ENCODE measurements at places on chromosomes 2 and 18.
A peak's percentile ranks its signal among the peaks of the same experiment; 100 is the strongest.

DNA sequence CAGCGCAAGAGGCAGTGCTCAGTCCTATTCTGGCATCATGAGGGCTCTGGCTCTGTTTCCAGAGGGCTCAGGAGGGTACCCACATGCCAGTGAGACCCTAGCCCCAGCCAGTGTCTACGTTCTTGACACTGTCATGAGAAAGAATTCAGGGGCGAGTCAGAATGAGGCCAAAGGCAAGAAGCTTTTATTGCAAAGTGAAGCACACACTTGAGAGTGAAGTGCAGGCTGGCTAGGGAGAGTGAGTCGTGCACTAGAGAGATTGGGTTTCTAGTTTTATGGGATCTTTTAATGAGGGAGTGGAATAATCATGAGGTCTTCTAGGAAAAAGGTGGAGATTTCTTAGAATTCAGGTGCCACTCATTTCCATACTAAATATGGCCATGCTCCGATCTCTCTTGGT, 164.1 kb downstream of the DCDC2C start:
- DNase-seq, result no peak

- DNase-seq, result no peak
These were observed 89.3 kb downstream of the PLEKHM3 start for GRCh38 chr2:207935991-207936370.

DNA sequence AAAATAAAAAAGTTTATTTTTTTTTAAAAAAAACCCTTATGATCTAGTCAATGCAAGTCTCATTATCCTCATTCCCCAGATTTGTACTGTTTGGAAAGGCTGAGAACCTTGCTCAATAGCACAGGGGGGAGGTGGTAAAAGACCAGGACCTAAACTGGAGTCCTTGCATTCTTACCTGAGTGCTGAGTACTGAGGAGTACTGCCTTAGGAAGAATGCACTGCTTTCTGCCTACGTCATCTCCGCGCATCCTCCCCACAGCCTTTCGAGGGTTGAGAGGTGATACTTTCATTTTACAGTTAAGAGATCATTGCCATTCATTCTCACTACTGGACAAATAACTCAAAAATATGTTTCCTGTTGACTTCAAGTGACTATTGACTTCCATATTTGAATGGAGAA, 73.8 kb downstream of the MAP3K20 start:
- DNase-seq, result no peak

GRCh38 chr18:35466815-35467623, 30.7 kb downstream of the INO80C start:
- DNase-seq, result no peak

- DNase-seq, result no peak
These were observed 38.3 kb downstream of the NIFK start for GRCh38 chr2:121698318-121698930.

GRCh38 chr18:321865-322467, 54.1 kb upstream of the THOC1 start:
- DNase-seq, result no peak

- no peak for DNase-seq
These were observed 423.3 kb downstream of the LPIN1 start for GRCh38 chr2:12169721-12170120.

DNA sequence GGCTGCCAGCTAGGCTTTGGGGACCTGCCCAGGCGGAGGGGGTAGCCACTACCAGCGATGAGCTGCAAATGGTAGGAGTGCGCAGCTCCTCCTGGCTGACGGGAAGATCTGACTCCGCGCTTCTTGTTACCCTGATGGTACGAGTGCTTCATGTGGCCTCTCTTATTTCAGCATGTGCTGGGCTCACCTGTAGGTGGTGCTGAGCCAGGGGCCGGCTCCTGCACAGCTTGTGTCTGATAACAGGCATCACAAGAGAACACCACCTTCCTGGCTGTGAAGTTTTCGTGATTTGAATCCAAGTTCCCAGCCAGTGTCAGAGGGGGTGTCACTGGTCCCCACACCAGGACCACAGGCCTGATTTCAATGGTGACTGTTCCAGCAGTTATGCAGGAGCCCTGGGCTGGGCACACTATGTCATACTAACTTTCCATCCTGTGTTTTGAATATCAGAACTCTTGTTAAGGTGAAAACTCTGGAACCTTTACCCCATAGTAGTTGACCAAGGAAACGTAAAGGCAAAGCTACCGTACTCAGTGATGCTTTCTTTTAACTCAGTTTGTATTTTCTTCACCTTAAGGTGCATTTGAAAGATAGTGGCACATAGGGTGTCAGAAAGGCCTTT, 28.0 kb downstream of the APCDD1 start:
- DNase-seq, result no peak

GRCh38 chr2:164014068-164014731, 278.4 kb upstream of the FIGN start:
- DNase-seq, result no peak

- DNase-seq, result no peak
These were observed 5.9 kb downstream of the MBOAT2 start for GRCh38 chr2:8997631-8998030.

DNA sequence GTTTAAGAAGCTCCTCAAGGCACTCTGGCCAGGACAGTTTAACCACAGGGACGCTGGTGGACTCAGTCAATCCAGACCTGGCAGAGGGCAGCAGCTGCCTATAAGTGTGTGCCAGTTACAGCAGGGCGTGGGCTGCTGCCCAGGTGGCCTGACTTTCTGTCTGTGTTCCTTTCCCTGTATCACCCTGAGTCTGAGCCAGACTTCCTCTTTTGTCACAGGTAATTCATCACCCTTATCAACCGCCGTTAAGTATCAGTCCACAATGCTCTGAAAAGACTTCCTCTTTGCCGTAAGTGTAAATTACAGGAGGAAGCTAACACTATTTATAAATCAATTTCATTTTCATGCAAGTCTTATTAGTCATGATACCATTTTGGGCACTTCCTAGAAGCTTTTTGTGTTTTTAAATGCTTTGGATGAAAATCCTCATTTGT, 7.0 kb downstream of the LPIN1 start:
- no peak for DNase-seq

GRCh38 chr2:142841788-142842187, 35.7 kb upstream of the KYNU start:
- DNase-seq, result no peak

GRCh38 chr2:15159751-15160177, 401.4 kb downstream of the NBAS start:
- peak; percentile 33 for DNase-seq

DNA sequence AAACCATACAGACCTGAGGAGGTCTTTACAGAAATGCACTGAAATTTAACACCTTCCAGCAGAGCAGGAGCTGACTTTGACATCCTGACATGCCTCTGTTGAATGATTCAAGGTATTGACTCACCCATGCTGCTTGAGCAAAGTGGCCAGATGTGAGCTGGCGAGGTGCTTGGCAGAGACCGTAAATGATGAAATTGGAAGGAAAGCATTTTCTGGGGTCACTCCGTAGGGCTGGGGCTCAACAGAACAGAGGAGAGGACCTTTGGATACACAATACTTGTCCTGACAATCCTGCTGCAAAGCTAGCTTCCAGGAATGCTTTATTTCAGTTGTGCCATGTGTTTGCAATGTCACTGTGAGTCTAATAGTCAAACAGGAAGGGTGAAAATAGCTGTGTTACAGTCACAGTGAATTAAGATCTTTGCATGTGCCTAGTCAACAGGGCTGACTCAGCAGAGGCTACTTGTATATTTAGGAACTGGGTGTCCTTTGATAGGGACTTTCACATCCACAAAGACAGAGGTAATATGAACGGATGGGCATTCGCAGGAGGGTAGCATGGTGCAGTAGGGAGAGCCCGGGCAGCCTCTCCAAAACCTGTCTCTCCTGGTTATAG, 31.6 kb upstream of the NCK2 start:
- no peak for DNase-seq

DNA sequence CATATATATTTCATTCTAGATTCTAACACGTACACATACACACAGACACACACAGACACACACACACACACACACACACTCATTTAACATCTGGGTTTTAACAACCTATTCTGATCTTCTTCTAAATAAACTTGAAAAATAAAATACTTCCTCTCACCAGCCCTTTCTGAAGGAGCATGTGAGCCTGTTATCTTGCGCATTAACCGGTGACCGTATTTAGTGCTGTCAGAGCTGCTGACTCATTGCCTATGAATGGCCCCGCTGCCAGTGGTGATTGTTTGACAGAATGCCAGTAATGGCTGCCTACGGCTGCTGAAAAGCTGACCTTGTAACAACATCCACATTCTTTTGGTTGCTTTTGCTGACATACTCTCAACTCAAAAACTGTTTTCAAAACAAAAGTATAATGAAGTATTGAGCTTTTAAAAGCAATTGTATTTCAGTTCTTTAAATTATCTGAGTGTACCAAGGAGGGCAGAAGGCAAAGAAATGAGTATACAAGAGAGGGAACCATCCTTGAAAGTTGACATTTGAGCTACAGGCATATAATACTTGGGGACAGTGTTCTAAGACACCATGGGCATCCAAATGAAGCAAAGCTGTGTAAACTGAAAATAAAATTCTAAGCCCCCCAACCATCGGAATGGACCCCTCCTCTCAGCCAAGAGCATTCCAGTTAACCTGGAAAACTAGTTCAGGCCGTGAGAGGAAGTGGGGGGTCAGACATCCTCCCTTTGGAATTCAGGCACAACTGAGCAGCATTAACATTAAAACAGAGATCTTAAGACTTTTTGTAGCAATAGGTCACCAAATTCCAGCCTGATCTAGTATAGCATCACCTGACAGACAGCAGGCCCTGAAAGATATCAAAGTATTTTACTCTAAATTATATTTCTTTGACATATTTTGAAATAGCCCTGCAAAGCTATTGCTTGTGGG, 50.2 kb upstream of the DTNA start:
- peak; percentile 80 for DNase-seq

DNA sequence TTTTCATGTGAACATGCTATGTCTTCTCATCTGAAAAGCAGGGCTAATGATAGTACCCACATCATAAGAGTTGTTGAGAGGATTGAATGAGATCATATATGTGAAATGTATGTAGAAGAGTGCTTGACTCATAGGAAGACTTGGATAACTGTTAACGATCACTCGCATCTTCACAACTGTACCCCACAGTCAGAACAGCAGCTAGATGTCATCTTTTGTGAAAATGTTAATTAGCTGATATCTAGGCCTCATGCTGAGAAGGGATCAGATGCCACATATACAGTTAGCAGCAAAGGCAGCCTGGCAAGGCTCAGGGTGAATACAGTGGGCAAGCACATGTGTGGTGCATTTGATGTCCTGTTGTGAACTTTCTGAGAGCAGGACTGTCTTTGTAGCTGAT, 24.2 kb downstream of the MAP3K20 start:
- DNase-seq, result no peak

DNA sequence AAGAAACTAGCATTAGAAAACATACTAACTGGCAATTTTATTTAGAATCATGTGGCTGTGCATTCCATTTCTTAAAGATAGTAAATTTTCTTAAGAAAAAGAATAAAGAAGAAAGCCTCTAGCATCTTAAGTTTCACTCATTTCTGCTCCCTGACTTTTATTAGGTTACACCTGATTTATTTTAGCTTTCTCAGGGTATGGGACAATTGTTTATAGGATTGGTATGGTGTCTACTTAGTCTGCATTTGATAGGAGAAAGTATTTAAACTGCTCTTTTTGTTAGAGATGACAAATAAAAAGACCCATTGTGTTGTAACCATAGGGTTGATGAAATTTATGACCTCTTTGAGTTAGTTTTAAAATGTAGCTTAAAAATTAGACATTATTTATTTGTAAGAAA, 115.2 kb downstream of the PTPRM start:
- DNase-seq, result no peak

DNA sequence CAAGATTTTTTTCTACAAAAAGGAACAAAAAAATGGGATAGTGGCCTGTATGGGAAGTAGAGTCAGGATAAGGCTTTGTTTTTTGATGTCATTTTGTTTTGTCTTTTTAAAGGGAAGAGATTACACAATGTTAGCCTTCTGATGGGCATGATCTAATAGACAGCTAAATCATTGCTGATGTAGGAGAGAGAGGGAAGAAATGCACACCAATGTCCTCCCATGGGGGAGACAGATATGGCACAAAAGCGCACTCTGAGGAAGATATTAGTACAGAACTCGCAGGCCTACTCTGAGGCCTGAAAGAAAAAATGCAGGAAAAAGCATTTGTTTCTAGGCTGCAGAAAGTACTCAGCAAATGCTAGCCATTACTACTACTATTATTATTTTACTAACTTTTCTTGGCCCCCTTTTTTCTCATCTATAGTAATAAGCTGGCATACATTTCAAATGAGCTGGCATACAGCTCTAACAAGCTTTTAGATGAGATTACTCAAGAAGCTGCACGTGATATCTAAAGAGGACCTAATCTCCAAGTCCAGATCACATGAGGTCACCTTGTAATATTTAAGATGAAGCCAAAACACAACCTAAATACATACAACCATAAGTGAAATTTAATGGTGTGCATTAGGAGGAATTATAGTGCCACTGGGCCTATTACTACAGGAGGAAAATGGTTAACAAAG, 269.4 kb upstream of the TANK start:
- no peak for DNase-seq

All from HEK293T (cell line).